ENCODE measurements at places on chromosomes 11 and 22. TPM values are rescaled to one million over a fixed set of nuclear protein-coding genes. Genes with fewer than 3 reads are reported as not detected.
A peak's percentile ranks its signal among the peaks of the same experiment; 100 is the strongest.

The EIF4G2 gene
- total RNA-seq, result 1,287 TPM

The OR51E1 gene
- not detected for total RNA-seq

DNA sequence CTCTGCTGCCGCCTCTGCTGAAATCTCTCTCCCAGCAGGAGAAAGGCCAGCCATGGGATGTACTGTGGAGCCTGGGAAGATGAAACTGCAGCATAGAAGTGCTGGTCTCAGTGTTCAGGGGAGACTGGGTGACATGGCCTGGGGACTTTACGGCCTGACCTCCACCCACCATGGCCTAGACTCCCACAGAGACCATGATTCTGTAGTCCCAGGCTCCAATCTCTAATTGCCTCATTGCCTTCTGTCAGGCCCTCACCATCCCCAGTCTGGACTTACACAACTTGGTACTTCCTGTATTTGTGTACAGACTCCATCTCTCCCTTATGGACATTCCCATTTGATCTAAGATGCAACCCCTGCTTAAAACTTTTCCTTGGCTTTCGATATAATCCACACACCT lies 43.1 kb downstream of the TRAF6 start:
- H3K27me3 ChIP-seq, result no peaks in the 10 kb centered on the region
- peaks cover 5% of the 10 kb centered on the region for H3K4me1 ChIP-seq
- DNase-seq, result no peak
- H3K36me3 ChIP-seq, result no peaks in the 10 kb centered on the region

DNA sequence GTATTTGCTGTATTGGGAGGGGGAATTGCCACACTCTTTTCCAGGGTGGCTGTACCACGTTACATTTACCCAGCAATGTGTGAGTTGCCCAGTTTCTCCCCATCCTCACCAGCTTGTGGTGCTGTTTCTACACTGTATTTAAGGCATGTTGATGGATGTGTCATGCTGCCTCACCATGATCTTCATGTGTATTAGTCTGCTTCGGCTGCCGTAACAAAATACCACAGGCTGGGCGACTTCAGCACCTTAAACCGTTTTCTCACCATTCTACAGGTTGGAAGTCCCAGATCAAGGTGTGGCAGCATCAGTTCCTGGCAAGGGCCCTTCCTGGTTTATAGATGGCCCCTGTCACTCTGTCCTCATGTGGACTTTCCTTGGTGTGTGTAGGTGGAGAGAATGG lies 169.7 kb downstream of the IGLL1 start:
- H3K36me3 ChIP-seq, result no peaks in the 10 kb centered on the region
- H3K27me3 ChIP-seq, result no peaks in the 10 kb centered on the region
- no peak overlapping the region for H3K4me3 ChIP-seq
- no peak for DNase-seq

DNA sequence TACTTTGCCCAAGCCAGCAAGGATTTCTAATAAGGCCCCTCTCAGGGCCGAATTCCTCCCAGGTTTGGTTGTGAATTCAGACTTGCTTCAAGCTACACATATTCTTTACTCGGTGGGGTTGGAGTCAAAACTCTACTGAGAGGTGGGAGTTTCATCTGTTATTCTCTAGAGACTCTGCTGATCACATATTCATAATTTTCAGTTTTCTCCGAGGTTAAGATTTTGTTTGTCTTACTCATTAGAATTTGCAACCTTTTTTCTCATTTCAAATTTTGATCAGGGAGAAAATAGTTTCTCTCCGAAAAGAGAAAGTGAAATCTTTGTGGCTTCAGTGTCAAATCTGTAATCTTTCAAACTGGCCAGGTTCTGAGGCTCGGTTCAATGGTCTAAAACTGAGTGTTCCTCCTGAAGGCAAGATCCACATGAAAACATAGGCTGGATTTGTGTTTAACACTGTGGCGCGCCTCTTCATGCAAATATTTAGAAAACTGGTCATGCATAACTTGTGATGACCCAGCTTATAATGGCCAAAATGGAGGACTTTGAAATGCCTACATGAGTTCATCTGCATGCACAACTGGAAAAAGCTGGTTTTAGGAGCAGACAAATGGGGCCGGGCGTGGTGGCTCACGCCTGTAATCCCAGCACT lies 21.5 kb upstream of the GSTP1 start:
- H3K27me3 ChIP-seq, result no peaks in the 10 kb centered on the region
- peak; percentile 52 for DNase-seq
- H3K36me3 ChIP-seq, result no peaks in the 10 kb centered on the region
- H3K4me1 ChIP-seq, result peaks cover 42% of the 10 kb centered on the region

DNA sequence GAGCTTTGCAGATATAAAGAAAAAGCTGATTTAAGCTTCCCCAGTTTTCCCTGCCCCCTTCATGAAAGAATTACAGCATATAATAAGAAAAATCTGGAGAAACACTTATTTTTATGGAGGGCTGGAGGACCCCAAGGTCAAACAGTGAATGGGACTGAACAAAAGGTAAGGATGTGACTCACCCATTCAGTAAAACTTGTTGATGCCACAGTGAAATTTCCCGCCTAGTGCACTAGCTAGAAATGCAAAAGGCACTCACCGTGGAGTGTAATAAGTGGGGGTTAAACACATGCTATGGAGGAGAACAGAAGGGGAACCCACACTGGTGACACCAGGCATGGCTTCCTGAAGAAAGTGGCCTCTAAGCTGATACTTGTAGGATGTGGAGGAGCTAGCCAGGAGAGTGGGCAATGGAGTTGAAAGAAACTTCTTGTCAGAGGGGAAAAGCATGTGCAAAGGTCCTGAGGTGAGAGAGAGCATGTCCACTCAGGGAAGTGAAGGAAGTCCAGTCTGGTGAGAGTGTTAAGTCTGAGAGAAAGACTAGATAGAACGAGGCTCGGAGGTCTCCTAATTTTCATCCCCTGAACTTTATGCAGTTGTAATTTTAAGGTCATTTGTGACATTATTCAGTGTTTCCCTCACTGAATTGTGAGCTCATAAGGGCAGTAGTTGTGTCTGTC lies 77.1 kb downstream of the MIAT start:
- H3K4me3 ChIP-seq, result no peak overlapping the region
- no peak overlapping the region for H3K27ac ChIP-seq
- H3K4me1 ChIP-seq, result no peaks in the 10 kb centered on the region
- H3K27me3 ChIP-seq, result no peaks in the 10 kb centered on the region
- DNase-seq, result no peak

DNA sequence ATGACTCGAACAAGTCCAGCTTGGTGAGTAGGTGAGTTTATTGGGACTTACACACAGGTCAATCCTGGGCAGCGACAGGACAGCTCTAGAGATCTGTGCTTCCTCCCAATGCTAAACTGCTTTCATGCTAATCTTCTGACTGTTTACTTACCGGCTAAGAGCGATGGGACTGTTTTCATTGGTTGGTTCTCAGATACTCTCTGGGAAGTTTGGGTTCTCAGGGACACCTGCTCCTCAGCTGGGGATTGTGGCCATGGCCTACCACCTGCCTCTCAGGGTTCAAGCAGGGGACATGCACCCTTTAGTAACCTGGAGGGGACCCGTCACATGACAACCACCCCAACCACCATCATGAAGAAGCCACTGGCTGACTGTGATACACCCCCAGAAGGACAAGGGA lies 13.1 kb downstream of the APOL2 start:
- DNase-seq, result no peak
- no peaks in the 10 kb centered on the region for H3K27me3 ChIP-seq
- H3K27ac ChIP-seq, result no peak overlapping the region
- no peak overlapping the region for H3K4me3 ChIP-seq
- no peaks in the 10 kb centered on the region for H3K36me3 ChIP-seq
- H3K4me1 ChIP-seq, result no peaks in the 10 kb centered on the region
